ENCODE measurements at places on chromosomes 6 and 20.

- DNase-seq = peak; percentile 83
Observed at GRCh38 chr6:41733707-41734665, 1.4 kb downstream of the TFEB start.

GRCh38 chr20:57335392-57335791 is 5.8 kb downstream of the SPO11 start:
- DNase-seq = no peak

GRCh38 chr6:53725791-53726575 is 60.4 kb upstream of the KLHL31 start:
- DNase-seq = peak; percentile 84

DNA sequence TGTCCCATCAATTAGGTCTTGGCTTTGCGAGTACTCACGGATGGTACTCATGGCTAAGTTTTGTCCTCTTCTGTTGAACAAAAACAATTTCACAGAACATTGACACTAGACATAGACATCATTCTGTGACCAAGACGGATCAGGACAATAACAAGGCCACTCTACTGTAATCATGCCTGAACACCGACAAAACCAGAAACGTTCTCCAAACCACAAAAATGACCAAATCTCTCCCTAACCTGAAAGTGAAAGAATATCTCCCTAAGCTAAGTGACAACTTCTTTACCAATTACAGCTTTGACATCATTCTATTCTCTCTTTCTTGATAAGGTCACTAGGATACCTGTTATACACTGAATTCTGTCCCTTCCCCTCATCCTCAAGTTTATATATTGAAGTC is 40.0 kb upstream of the SLC2A12 start:
- no peak for DNase-seq

DNA sequence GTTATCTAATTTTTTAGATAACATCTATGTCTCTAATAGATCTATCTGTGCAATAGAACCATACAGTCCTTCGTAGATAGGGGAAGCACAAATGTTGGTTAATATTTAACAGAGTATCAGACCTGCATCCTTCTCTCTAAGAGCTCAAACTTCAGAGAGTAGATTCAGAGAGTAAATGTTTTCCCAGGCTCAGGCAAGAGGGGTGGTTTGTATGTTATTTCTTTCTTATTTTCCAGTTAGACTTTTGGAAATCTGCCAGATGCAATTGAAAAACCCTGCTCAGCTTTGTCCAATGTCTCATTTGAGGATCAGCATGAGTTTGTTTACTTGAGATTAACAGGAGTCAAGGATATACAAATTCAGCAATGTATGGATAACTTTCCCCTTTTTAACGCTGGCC is 361.9 kb downstream of the BCKDHB start:
- DNase-seq = no peak

DNA sequence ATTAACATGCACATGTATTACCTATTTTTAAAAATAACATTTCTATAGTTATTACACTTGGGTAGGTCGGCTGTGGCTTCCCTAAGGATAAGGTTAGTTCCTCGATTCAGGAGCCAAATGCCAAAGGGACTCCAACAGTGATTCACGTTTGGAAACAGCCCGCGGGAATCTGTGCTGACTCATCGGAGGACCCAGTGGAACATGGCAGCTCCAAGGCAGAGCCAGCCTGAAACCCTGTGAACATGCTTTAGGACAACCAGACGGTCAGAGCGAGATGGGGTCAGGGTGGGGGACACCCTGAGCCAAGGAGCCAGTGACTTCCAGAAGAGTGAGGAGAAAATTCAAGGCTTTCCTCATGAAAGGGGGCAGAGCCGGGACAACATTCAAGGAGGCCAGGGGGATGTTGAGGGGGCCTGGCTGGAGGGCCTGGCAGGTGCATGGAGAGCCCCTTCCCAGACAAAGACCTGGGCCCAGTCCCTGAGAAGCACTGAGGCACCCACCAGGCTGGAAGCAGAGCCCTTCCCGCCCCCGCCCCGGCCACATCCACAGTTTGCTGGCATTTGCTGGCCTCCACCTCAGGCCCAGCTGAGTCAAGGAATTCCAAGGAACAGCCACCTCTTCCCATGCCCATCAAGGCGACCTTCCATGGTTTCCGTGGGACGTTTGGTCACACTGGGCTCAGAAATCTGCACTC is 133.2 kb downstream of the SNX5 start:
- DNase-seq = no peak

DNA sequence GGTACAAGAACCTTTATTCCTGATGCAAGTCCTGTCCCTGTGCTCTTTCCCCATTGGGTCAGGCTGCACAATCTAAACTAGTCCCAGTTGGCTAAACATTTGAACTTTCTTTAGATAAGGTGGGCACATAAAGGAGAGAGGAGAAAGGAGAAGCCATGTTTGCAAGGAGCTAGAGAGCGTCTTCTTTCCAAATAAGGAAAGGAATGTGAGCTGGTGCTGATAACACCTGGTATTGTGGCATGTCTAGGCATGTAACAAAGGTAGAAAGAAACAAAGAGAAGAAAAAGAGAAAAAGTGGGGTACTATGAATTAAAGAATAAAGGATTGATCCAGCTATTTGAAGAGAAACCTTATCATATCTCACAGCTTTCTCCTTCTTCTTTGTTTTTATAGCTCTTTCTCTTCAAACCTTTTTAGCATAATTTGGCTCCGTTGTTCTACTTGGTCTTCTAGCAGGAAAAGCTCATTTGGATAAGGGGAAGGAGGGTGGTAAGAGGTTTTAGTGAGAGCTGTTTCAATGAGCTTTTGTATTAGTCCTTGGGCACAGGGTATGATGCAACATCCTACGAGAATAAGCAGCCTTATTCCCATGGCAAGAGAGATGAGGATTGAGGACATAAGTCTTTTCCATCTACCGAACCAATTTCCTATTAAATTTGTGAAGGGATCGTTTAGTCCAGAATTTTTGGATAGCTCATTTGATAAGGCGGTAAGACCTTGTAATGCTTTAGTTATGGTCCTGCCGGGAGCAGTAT is 415.5 kb upstream of the MAN1A1 start:
- no peak for DNase-seq

- DNase-seq = no peak
Observed at GRCh38 chr20:37494301-37494700, 26.7 kb upstream of the NNAT start.

DNA sequence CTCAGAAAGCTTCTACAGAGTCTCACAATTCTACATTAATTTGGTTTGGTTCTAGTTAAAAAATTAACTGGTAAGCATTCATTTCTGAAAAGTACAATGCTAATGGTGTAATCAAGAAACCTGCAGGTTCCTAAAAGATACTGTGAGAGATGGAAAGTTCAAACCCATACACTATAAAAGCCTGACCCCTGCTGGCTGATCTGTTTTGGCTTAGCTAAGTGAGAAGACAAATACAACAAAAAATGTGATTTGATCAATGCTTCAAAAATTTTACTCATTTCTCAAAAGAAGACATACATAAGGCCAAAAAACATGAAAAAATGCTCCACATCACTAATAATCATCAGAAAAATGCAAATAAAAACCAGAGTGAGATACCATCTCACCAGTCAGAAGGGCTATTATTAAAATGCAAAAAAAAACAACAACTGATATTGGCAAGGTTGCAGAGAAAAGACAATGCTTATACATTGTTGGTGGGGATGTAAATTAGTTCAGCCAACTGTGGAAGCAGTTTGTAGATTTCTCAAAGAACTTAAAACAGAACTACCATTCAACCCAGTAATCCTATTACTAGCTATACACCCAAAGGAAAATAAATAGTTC is 102.8 kb downstream of the MOXD1 start:
- DNase-seq = peak; percentile 45

GRCh38 chr6:119183457-119183856 is 105.0 kb upstream of the FAM184A start:
- no peak for DNase-seq

DNA sequence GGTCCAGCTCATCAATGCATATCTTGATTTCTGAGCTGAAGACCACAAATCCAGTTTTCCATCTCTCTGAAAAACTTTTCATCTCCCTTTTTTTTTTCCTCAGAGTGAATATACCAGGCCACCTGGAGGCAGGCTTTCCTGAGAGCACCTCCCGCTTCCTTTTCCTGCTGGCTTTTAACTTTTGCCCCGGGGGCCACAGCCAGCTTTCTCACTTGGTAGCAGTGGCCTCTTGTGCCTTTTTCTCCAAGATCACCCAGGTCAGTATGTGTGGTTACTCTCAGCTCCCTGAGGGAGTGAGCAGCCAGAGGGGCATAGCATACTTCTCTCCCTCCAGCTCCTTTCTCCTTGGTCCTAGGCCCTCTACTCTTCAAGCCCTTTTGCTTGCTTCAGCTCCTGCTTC is at the start of gene BTN1A1:
TSS of gene BTN1A1 (plus strand) at position 202 of the 400 bp plus-strand sequence. CDS start 984 bp downstream, outside the sequence.
- DNase-seq = no peak

DNA sequence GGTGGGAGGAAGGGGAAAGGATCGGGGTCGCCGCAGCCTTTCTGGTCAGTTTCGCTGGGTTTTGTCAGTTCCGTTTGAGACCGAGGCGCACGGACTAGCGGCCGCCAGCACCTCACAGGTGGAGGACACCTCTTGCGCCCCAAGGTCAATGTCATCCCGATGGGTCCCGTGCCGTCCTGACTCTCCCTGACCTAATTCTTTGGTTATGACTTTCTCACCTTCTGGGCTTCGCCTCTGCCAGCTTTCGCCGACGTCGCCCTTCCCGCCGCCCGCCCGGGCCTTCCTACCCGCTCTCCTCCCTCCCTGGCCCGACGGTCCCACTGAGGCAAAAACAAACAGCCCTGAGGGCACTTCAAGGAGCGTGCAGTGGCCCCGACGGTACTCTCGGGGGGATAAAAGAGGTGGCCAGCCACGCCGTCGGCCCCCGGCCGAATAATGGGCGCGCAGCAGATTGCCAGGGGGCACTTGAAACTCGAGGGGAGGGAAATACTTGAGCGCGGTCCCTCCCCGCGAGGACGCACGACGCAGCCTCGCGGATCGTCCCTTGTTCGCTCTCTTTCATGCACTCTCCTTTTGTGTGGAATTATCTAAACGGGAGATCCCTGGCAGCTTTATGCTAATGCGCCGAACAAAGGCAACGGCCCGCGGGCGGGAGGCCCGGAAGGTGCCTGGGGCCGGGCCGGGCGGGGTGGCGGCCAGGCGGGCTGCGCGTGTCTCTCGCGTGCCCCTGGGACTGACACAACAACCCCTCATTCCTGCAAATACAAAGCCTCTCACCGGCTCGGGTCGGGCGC is 3.9 kb upstream of the INSM1 start:
- DNase-seq = no peak

DNA sequence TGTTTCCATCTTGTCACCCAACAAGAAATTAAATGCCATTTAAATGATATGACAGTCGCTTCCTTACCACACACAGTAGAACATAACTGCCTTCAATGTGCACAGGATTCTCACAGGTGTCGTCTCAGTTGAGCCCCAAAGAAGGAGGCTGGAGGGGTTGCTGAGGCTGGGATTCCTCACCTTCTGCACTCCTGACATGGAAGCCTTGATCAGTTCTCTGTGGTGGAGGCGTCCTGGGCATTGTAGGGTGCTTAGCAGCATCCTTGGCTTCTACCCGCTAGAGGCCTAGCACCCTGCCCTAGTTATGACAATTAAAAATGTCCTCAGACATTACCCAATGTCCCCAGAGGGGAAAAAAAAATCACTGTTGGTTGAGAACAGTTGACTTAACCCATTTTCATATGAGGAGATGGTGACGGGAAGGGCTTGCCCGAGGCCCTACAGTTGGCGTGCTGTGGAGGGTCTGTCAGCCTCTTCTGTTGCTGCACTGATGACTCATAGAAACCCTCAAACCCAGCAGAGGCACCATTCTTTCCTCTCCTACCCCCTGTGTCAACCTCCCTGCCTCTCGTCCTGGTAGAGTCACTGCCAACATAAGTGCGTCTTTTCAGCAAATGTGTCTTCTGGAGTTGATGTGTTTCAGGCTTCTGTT is 19.3 kb upstream of the ZNF831 start:
- DNase-seq = no peak

All from left lung (tissue), 14 donors.